ENCODE measurements at places on chromosomes 3 and 15. TPM values are rescaled to one million over a fixed set of nuclear protein-coding genes. Genes with fewer than 3 reads are reported as not detected.

GRCh38 chr3:152350139-152350538 lies 81.4 kb downstream of the MBNL1 start:
- no peaks in the 10 kb centered on the region for H3K27me3 ChIP-seq
- H3K36me3 ChIP-seq, result no peaks in the 10 kb centered on the region
- H3K27ac ChIP-seq, result no peak overlapping the region
- peaks cover 13% of the 10 kb centered on the region for H3K4me1 ChIP-seq

GRCh38 chr3:179613807-179614206 lies 9.2 kb downstream of the NDUFB5 start:
- no peaks in the 10 kb centered on the region for H3K27me3 ChIP-seq
- no peak overlapping the region for H3K4me3 ChIP-seq
- H3K4me1 ChIP-seq, result no peaks in the 10 kb centered on the region
- DNase-seq, result no peak
- H3K27ac ChIP-seq, result no peak overlapping the region
- H3K36me3 ChIP-seq, result peaks cover 17% of the 10 kb centered on the region

- no peaks in the 10 kb centered on the region for H3K4me1 ChIP-seq
- H3K27ac ChIP-seq, result no peak overlapping the region
- H3K27me3 ChIP-seq, result no peaks in the 10 kb centered on the region
- peaks cover 66% of the 10 kb centered on the region for H3K36me3 ChIP-seq
- DNase-seq, result no peak
Measured at GRCh38 chr15:34240537-34240936, 15.7 kb downstream of the EMC4 start.

NR2E3 gene
- not detected for total RNA-seq

DNA sequence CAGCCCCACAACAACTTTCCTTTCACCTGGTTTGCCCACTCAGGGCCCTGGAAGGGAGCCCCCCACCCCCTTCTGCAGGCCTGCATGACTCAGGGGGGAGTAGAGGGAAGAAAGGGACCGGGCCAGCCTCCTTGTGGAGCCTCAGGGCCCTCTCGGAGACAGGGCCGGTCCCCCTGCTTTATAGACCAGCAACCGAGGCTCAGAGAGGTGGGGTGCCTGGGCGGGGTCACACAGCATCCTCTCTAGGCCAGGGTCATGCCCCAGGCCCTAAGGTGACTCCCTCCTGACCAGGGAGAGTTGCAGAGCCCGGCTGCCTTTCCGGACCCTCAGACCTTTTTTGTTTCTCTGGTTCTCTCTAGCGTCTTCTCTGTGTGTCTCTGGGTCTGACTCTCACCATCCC lies 211.3 kb downstream of the TBC1D2B start:
- H3K4me1 ChIP-seq, result peaks cover 23% of the 10 kb centered on the region
- H3K27me3 ChIP-seq, result no peaks in the 10 kb centered on the region
- no peak for DNase-seq
- H3K27ac ChIP-seq, result no peak overlapping the region
- H3K36me3 ChIP-seq, result no peaks in the 10 kb centered on the region
- no peak overlapping the region for H3K4me3 ChIP-seq

GRCh38 chr3:172630316-172630715 lies 80.6 kb downstream of the NCEH1 start:
- no peak for DNase-seq
- no peak overlapping the region for H3K27ac ChIP-seq
- no peak overlapping the region for H3K4me3 ChIP-seq
- H3K4me1 ChIP-seq, result no peaks in the 10 kb centered on the region

- H3K27me3 ChIP-seq, result no peaks in the 10 kb centered on the region
- DNase-seq, result no peak
- H3K36me3 ChIP-seq, result no peaks in the 10 kb centered on the region
- H3K4me1 ChIP-seq, result peaks cover 12% of the 10 kb centered on the region
- H3K4me3 ChIP-seq, result no peak overlapping the region
Measured at GRCh38 chr3:100759950-100760349, 50.7 kb downstream of the TFG start.

DNA sequence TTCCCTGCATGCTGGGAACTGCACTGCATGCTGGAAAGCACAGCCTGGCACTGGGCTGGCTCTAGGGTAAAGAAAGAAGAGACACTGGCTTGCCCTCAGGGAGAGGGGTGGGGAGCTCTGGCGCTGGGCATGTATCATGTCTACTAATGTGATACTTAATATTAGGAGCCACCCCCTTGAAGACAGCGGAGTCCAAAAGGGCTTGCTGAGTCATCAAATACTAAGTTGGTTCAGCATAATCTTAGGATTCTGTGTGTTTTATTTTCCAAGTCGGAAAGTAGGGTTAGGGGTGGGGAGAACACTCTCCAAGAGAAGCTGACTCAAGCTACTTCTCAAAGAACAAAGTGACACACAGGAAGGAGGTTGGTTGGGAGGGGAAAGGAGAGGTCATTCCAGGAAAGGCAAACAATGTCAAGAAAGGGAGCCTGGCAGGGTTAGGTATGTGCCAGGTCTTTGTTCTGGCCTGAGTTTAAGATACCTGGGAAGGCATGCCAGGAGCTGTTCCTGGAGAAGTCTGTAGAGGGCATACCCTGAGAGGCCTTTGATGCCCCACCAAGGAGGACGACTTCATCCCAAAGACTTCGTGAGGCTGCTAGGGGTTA lies 237.8 kb upstream of the NR2E3 start:
- DNase-seq, result no peak
- H3K36me3 ChIP-seq, result no peaks in the 10 kb centered on the region
- no peaks in the 10 kb centered on the region for H3K4me1 ChIP-seq
- H3K27ac ChIP-seq, result no peak overlapping the region
- H3K27me3 ChIP-seq, result no peaks in the 10 kb centered on the region

DNA sequence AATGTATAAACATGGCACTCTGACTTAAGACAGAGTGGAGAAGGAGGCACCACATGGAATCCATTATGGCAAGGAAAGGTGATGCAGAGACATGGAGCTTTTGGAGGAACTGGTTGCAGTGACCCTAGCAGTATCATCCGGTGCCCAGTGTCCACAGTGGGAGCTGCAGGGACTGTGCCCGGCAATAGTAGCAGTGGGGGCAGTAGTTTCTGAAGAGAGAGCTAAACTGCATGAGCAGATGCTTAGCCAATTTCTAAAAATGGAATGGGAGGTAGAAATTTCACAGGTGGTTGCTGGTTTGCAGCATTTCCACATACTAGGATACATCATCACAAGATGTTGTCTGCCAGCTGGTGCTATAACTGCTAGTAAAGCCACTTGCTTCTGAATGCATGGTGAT lies 7.8 kb upstream of the TM2D3 start:
- H3K4me1 ChIP-seq, result peaks cover 15% of the 10 kb centered on the region
- no peak overlapping the region for H3K4me3 ChIP-seq
- no peak for DNase-seq
- H3K27ac ChIP-seq, result no peak overlapping the region
- no peaks in the 10 kb centered on the region for H3K36me3 ChIP-seq

GRCh38 chr15:48064421-48064820 lies 56.4 kb upstream of the SLC24A5 start:
- no peak overlapping the region for H3K4me3 ChIP-seq
- H3K4me1 ChIP-seq, result no peaks in the 10 kb centered on the region
- DNase-seq, result no peak
- no peak overlapping the region for H3K27ac ChIP-seq

GRCh38 chr15:83991163-83991562 lies 244.4 kb upstream of the GOLGA6L4 start:
- no peaks in the 10 kb centered on the region for H3K27me3 ChIP-seq
- H3K27ac ChIP-seq, result no peak overlapping the region
- no peak for DNase-seq

GRCh38 chr3:182807061-182807460 lies 13.8 kb downstream of the ATP11B start:
- no peaks in the 10 kb centered on the region for H3K36me3 ChIP-seq
- no peak overlapping the region for H3K27ac ChIP-seq
- DNase-seq, result no peak

FBXO40 gene
- not detected for total RNA-seq

GRCh38 chr3:116140100-116140689 lies 305.1 kb downstream of the LSAMP start:
- no peaks in the 10 kb centered on the region for H3K27me3 ChIP-seq
- DNase-seq, result no peak
- no peaks in the 10 kb centered on the region for H3K4me1 ChIP-seq
- H3K27ac ChIP-seq, result no peak overlapping the region

DNA sequence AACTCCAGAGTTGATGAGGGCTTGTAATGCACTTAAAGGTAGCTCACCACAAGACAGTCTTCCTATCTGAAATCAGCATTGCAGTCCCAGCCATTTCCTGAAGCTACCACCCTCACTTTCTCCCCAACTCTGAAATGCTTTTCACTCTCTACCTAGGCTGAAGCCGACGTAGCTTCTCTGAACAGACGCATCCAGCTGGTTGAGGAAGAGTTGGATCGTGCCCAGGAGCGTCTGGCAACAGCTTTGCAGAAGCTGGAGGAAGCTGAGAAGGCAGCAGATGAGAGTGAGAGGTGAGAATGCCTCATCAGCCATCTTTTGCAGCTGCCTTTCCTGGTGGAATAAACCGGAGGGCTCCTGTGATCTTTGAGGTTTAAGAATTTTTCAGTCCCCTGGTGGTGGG lies 14.3 kb downstream of the TPM1 start:
- H3K27me3 ChIP-seq, result no peaks in the 10 kb centered on the region
- H3K4me3 ChIP-seq, result no peak overlapping the region
- H3K36me3 ChIP-seq, result peaks cover 39% of the 10 kb centered on the region
- peaks cover 31% of the 10 kb centered on the region for H3K4me1 ChIP-seq
- H3K27ac ChIP-seq, result no peak overlapping the region

PIGZ gene
- 0.46 TPM for total RNA-seq

DNA sequence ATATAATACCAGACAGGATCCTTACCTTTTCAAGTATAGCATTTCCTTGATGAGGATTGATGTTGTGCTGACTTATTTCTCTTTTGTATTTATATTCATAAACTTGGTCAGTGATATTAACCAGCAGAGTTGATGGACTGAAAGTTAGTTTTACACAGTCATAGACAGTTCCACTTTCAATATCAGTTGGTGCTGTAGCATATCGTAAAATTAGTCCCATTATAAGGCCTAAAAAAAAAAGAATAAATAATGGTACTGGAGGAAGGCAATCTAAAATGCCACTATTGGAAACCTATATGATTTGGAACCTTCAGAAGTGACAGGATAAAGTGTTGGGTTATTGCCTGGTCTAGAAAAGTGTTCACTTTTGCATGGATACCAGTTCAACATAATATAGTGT lies 16.3 kb downstream of the SLC9A9 start:
- peaks cover 8% of the 10 kb centered on the region for H3K4me1 ChIP-seq
- H3K36me3 ChIP-seq, result no peaks in the 10 kb centered on the region
- no peaks in the 10 kb centered on the region for H3K27me3 ChIP-seq
- no peak overlapping the region for H3K27ac ChIP-seq

- H3K27ac ChIP-seq, result no peak overlapping the region
- no peaks in the 10 kb centered on the region for H3K36me3 ChIP-seq
- H3K4me3 ChIP-seq, result no peak overlapping the region
- no peaks in the 10 kb centered on the region for H3K27me3 ChIP-seq
Measured at GRCh38 chr15:40957581-40958051, 4.3 kb downstream of the CHAC1 start.

DNAJB11 gene
- total RNA-seq, result 86.0 TPM

COL8A1 gene
- total RNA-seq, result 156 TPM

- H3K27me3 ChIP-seq, result no peaks in the 10 kb centered on the region
- H3K36me3 ChIP-seq, result no peaks in the 10 kb centered on the region
- no peak overlapping the region for H3K4me3 ChIP-seq
- peak overlapping the region; percentile 57 for H3K27ac ChIP-seq
- DNase-seq, result peak; percentile 37
- H3K4me1 ChIP-seq, result peaks cover 25% of the 10 kb centered on the region
Measured at GRCh38 chr15:90059208-90059985, 42.9 kb downstream of the IDH2 start.

GRCh38 chr3:113240841-113241240 lies 29.5 kb downstream of the BOC start:
- no peak for DNase-seq
- no peaks in the 10 kb centered on the region for H3K36me3 ChIP-seq
- H3K27me3 ChIP-seq, result no peaks in the 10 kb centered on the region
- no peak overlapping the region for H3K4me3 ChIP-seq
- H3K27ac ChIP-seq, result no peak overlapping the region

DNA sequence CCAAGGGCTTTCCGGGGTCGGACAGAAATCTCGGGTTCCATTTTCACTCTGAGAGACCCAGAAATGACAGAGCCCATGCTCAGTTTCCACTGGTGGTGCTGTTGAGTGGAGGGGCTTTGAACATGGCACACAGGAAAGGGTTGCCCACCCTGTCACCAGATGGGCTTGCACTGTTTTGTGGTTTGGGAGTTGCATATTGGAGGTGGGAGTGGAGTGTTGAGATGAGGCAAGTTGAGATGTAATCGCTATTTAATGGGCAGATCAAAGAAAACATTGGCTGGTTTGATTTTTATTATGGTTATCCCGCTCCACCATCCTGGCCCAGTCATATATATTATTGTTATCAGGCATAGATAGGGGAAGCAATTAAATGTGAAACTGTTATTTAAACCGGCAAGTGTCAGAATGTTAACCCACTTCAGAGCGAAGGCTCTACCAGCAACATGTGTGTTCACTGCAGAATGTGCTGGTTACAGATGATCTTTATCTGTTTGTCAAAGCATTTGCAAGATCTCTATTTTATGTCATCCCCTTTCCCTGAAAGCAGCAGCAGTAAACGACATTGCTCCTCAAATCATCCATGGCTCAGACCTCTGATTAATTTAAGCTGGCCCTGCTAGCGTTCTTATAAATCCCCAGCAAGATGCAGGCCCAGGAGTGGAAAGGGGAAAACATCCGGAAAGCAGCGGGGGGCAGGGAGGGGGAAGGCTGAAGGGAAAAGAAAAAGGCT lies 58.3 kb upstream of the TSEN2 start:
- H3K4me3 ChIP-seq, result no peak overlapping the region
- H3K27ac ChIP-seq, result no peak overlapping the region
- H3K4me1 ChIP-seq, result no peaks in the 10 kb centered on the region
- H3K27me3 ChIP-seq, result no peaks in the 10 kb centered on the region
- H3K36me3 ChIP-seq, result no peaks in the 10 kb centered on the region

DNA sequence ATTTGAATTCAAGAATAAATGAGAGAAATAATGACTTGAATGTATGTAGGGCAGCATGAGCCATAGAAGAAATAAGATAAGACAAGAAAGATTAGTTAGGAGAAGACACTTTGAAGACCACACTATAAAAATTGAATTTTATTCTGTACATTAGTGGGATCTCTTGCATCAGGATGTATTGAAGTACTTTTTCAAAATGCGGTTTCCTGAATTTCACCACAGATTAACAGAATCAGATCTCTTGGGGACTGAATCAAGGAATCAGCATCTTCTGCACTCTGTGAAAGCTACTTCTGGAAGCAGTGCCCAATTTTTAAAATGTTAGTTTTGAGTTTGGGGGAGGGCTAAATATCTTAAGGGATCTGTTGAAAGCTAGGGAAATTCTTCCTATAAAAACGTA lies 763.9 kb upstream of the GOLIM4 start:
- H3K27ac ChIP-seq, result no peak overlapping the region
- no peaks in the 10 kb centered on the region for H3K36me3 ChIP-seq
- no peaks in the 10 kb centered on the region for H3K4me1 ChIP-seq
- DNase-seq, result no peak
- no peak overlapping the region for H3K4me3 ChIP-seq
- H3K27me3 ChIP-seq, result no peaks in the 10 kb centered on the region

P2RY1 gene
- total RNA-seq, result 4.5 TPM

COLQ gene
- 0.81 TPM for total RNA-seq

HTR3E gene
- total RNA-seq, result not detected

RPN1 gene
- 368 TPM for total RNA-seq

Measured in thyroid gland (tissue), 4 donors.